ENCODE measurements at places on chromosomes 5 and 9. TPM values are rescaled to one million over a fixed set of nuclear protein-coding genes. Genes with fewer than 3 reads are reported as not detected.

FAM78A gene
- total RNA-seq: 27.2 TPM

SMIM32 gene
- not detected for total RNA-seq

RABGAP1 gene
- total RNA-seq: 49.3 TPM

DNA sequence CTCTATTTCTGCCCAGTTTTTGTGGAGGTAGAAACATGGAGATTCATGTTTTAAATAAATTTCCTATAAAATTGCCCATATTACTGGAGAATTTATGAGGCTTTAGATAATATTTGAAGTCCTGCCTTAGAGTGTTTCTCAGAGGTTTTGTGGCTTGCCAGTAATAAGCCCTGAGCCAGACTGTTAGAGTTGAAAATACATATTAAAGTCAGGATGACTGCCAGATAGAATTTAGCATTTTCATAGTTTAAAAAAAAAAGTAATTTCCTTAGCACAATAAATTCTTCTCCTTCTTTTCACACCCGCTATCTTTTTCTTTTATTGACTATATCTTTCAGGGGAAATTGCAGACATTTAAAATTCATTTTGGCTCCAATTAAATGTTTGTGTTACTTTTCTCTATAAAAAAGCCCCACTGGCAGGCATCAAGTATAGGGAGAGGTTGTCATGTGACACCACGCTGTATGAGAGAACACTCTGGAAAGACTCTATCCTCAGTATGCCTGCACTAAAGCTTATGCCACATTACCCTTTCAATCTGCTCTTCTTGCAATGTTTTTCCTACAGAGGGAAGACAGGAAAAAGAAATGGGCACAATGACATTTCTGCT lies 135.2 kb downstream of the MPDZ start:
- DNase-seq: no peak

DNA sequence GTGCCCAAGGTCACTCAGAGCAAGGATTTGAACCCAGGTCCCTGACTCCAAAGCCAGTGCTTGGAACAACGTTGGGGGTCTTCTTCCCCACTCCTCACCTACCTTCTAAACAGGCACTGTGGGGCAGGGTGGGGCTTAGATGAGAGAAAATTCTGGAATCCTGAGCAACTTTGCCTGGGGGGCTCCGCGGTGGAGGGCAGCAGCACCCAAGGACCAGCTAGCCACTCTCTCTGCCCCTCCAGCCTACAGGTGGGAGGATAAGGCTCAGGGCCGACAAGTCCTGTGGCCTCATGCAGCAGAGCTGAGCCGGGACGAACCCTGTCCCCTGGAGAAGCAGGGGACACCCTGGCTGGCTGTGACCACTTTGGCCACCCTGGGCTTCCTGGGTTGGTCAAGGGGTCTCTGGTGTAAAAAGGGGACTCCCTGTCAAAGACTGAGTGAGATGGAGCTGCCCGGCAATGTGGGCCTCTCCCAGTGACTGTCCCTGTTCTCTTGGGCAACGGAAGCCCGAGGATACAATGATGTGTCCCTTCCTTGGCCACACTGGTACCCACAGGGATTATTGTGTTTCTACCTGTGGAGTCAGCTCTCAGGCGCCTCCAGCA lies 26.5 kb downstream of the CEL start:
- DNase-seq: no peak

- no peak for DNase-seq
These were observed 52.6 kb downstream of the PUM3 start for GRCh38 chr9:2791246-2791645.

- DNase-seq: peak; percentile 72
These were observed 4.3 kb downstream of the SPATA31E1 start for GRCh38 chr9:87886933-87887505.

DNA sequence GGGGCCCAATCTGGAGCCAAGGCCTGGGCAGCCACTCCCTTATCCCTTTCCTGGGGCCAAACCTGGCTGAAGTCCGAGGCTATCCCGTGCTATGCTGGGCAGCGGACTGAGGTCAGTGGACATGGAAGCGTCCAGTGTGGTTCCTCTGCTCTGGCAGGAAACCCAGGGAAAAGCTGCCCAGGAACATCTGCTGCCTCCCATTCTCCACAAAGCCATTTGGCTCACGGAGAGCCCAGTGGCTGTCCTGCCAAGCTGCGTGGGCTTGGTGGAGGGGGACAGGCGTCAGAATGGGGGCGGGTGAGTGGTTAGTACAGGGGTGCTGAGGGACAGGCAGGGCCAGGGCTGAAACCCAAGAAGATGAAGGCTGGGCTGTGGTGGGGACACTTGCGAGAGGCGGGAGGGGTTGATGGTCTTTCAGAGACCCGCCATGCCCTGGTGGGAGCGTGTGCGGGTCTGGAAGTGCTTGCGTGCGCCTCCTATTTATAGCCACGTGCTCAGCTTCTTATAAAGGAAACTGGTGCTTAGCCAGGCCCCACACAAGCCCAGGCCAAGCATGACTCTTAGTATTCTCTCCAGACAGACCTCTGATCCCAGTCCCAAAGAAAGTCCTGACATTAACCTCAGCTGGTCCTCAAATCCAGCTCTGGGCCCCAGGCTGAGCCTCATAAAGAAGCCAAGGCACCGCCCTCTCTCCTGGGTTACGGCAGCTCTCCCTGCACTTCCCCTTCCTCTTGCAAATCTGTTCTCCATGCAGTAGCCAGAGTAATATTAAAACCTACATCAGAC lies 9.4 kb upstream of the SLC6A7 start:
- DNase-seq: peak; percentile 80

Measured in cardiac septum (tissue), 1 donor.